ENCODE measurements at places on chromosomes 12 and 14.

GRCh38 chr12:131946757-131947156, 3.0 kb upstream of the EP400 start:
- no peak for DNase-seq

DNA sequence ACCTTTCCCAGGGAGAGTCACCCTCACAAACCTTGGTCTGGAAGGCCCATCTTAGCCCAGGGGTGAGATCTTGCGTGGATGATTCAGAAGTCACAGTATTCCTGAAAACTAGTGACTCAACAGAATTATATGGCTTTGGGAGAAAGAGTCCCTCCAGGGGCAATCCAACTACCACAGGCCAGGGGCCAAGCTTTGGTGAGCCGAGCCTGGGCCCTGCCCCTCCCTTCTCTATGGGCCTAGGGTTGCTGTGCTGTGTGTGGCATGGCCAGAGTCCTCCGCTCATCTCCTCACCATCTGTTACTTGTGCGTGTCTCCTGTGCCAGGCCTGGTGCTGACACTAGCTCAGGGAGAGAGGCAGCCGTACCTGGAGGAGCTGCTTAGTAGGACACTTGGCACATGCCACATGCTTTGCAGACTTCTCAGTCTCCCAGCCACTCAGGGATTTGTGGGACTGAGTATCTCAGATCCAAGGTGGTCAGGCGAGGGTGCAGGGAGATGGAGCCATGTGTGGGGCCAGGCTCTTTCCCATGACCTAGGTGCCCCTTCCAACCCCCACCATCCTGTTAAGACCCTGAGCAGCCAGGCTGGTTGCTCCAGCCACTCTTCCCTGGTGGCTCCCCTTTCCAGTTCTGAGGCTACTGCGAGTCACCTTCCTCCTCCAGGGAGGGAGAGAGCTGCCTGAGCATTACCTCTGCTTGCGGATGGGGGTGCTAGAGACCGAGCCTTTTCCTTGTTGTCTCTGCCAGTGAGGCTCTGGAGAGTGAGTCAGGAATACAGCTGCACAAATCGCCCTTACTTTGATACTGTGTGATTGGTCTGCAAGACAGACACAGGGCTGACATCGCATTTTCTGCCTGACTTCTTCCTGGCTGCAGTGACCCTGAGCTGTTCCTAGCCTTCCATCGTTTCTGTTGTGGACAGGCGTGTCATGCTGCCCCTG, 94.1 kb downstream of the SLC25A47 start:
- peak; percentile 29 for DNase-seq

GRCh38 chr12:111686574-111687105, 787 bp downstream of the ACAD10 start:
- no peak for DNase-seq

DNA sequence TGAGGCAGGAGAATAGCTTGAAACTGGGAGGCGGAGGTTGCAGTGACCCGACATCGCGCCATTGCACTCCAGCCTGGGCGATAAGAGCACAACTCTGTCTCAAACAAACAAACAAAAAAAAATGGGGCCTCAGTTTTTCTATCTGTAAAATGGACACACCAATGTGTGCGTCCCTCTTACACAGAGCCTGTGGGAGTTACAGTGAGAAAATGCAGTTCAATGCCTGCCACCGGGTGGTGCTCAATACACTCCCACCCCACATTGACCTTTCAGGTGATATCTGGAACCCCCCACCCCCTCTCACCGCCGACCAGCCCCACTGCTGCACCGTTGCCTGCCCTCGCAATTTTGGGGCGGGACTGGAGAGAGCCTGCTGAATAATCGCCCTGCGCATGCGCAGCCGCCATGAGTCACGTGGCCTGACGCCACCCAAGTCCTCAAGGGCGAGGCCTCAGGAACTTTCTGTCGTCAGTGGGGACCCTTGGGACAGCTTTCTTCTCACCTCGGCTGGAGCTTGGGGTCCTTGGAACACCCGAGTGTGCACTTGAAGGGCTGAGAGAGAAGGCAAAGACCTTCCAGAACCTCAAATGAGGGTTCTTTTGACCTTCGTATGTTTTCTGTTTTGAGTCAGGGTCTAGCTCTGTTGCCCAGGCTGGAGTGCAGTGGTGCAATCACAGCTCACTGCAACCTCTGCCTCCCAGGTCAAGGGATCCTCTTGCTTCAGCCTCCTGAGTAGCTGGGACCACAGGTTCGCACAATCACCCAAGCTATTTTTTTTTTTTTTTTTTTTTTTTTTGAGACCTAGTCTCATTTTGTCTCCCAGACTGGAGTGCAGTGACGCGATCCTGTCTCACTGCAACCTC, 14.6 kb upstream of the CABP1 start:
- DNase-seq: no peak

- DNase-seq: no peak
Measured at GRCh38 chr12:51473947-51474346, 49.3 kb downstream of the SLC4A8 start.

- no peak for DNase-seq
Measured at GRCh38 chr12:119090865-119091264, 87.9 kb upstream of the HSPB8 start.

GRCh38 chr14:90742729-90743128, 73.5 kb downstream of the TTC7B start:
- no peak for DNase-seq

GRCh38 chr12:54005853-54006558, 2.8 kb upstream of the HOXC8 start:
- peak; percentile 71 for DNase-seq

- DNase-seq: no peak
Measured at GRCh38 chr12:27814851-27815591, 35.0 kb upstream of the MANSC4 start.

- no peak for DNase-seq
Measured at GRCh38 chr12:66398931-66399910, 96.9 kb downstream of the HELB start.

DNA sequence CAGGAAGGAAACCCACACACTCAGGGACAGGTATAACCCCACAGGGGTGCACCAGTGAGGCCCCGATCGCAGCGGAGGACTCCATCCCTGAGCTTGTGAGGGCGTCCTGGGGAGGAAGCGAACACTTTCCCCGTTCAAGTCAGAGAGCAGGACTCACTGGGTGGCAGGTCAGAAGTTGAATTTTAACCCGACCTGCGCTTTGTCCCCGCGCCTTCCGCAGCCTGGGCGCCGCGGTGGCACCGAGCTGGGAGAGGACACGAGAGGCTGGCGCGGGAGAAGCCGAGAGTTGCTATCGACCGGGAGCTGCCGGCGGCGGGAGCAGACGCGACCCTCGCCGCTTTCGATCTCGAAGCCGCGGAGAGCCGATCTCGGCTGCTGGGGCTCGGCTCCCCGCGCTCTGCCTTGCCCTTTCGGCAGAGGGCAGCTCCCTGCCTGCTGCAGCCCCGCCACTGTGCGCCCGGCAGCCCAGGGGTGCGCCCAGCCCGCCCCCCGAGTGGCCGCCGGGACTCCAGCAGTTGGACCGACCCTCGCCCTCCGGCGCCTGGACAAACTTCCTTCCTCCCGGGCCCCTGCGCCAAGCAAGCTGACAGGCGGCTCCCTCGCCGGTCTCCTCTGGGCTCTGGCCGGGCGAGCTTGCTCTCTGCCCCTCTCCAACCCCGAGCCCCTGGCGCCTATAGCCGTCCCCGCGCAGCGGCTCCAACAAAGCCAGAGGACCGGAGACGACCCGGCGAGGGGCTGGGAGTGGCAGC, 918 bp downstream of the LIN7A start:
- DNase-seq: peak; percentile 7

DNA sequence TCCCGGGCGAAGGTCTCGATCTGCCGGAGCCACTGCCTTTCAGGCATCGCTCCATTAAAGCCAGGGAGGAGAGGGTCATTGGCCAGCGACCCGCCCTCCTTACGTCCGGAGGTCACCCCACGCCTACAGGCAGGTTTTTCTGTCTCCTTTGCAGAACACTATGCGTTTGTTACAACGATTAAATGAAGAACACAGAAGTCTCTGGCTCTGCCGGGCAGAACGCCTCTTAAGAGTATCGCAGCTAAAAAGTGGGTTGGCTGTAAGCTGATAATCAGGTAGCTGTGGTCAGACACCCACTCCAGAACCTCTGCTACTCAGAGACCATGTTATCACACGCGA, 15.0 kb downstream of the OTX2 start:
- DNase-seq: no peak

DNA sequence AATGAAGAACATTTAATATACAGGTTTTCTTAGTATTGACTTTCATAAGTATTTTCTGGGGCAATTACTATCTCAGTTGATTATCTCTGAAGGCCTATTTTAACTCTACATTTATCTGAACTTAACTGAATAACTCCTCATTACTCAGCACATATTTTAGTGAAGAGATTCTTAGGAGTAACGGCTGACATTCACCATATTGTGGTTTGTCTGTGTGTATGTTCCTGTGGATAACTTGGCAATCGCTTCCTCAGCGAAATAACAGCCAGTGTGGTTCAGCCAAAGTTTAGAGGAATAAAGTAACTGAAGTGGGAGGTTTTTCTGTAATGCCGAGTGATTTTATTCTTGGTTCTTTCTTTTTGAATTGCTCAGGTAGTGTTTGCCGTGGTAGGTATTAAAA, 168.0 kb downstream of the RAD51B start:
- no peak for DNase-seq

DNA sequence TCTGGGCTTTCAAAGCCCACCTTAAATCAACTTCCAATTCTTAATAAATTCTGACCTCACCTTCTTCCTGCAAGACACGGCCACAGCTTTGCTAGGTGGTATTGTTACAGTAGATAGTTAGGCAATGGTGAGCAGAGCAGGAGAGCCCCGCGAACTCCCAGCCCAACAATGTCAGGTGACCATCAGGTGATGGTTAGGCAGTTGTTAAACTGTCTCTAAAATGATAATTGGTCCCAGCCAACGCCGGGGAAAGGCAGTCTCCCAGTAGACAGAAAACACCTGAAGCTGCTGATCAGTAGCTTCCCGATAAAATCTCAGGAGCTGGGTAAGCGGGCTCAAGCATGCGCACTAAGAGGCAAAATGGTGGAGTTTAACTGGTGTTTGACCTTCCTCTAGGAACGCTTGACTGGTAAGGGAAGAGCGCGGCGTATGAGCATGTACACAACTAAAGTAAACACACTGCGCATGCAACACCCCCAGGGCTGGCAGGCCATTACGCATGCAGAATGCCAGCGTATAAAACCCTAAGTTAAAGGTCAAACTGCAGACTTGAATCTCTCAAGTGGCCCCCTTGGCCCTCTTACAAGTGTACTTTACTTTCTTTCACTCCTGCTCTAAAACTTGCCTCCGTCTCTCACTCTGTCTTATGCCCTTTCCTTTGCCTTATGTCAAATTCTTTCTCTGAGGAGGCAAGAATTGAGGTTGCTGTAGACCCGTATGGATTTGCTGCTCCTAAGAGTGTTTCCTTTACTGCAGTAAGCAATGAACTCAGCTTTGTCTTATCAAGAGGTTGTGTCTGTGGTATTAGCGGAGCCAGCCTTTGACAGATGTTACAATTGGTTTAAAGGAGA, 113.5 kb downstream of the C12orf75 start:
- no peak for DNase-seq

DNA sequence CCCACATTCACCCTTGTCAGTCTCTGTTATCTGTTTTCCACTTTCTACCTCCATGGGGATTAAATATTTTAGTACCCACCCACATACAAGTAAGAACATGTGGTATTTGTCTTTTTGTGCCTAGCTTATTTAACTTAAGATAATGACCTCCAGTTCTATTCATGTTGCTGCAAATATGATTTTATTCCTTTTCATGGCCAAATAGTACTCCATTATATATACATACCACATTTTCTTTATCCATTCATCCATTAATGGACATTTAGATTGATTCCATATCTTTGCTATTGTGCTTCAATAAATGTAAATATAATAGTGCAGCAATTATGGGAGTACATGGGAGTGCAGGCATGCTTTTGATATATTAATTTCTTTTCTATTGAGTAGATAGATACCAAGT, 185.8 kb downstream of the RPAP3 start:
- DNase-seq: no peak

- no peak for DNase-seq
Measured at GRCh38 chr12:47504775-47505446, 200.9 kb downstream of the RPAP3 start.

DNA sequence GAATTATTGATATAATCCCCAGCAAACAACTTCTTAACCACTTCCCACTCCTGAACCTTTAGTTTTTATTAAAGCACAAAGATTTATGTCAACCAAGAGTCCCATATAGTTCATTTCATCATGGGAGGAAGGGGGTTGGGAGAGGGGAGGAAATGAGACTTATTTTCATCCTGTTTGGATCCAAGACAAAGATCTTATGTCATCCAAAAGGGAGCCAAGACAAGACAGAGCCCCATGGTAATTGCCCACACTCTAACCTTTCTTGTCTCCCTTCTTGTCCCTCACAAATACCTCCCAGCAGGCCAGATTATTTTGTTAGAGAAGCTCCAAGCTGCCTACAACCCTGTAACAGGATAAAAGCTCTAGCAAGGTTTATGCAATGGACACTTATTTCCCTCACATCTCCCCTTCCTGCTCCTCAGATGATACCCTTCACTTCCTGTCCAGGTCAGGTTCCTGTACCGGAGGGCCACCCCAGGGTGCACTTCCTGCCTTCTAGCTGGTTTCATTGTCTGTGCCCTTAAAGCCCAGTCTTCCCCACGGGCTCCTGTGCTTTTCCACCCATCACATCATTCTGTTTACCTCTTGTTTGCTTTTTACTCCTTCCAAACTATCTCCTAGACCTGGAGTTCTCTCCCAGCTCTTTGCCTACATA, 123.7 kb upstream of the MDM1 start:
- no peak for DNase-seq

DNA sequence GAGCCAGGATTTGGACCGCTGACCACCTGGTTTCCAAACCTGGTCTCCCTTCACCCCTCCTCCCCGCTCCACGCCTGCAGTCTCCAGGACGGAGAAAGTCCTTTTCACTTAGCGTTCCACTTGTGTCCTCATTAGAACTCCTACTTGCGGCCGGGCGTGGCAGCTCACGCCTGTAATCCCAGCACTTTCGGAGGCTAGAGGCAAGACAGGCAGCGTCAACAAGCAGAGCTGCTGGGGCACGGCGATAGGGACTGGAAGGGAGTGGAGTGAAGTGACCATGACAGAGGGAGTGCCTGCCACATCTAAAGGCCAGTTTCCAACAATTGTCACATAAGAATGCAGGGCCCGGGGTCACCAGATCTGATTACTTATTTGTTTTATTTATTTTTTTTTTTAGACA, 132.5 kb upstream of the NCOR2 start:
- DNase-seq: no peak

- no peak for DNase-seq
Measured at GRCh38 chr12:76288218-76288617, 60.0 kb downstream of the BBS10 start.

DNA sequence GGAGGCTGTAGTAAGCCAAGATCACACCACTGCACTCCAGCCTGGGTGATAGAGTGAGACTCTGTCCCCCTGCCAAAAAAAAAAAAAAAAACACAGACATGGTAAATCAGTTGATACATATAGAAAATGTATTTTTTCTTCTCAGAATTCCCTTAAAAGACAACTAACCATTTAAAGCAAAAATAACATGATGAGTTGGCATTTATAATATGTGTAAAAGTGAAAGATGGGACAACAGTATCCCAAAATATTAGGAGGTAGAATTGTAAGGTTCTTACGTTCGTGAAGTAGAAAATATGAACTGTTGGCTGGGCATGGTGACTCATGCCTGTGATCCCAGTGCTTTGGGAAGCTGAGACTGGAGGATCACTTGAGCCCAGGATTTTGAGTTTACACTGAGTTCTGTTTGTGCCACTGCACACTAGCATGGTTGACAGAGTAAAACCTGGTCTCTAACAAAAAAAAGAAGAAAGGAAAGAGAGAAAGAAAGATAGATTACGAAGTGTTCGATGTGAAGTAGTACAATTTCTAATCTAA, 296.7 kb downstream of the FBXL14 start:
- DNase-seq: no peak

GRCh38 chr14:83975435-83975834, 1554.5 kb upstream of the FLRT2 start:
- no peak for DNase-seq
